ENCODE measurements at places on chromosomes 16 and 17.

- DNase-seq, result no peak
Measured at GRCh38 chr17:61353615-61354014, 46.0 kb upstream of the TBX2 start.

DNA sequence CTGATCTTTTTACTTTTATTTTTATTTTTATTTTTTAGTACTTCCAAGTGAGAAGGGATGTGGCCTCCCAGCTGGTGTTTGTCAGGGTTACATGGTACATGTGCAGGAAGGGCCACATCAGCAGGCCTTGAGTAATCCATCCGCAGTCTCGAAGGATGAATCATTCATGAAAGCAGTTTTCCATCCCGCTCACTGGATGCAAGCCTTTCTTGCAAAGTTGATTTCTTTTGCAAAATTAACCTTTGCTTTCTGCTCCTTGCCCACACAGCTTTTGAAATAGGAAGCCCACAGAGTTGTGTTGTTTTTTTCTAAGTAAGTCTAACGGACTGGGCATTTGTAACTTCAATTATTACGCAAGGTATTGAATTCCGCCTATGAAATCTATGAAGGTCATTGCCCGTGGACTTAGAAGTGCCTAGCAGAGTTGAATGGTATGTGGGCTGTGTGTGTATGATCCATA is 157.4 kb downstream of the PRKCA start:
- DNase-seq, result no peak

GRCh38 chr17:42946812-42947211 is 17.4 kb downstream of the AARSD1 start:
- no peak for DNase-seq

- DNase-seq, result no peak
Measured at GRCh38 chr17:4946312-4946976, 1.9 kb downstream of the PFN1 start.

- DNase-seq, result no peak
Measured at GRCh38 chr17:37650419-37651003, 7.3 kb upstream of the DDX52 start.

- DNase-seq, result no peak
Measured at GRCh38 chr16:57672416-57672815, 4.3 kb downstream of the ADGRG3 start.

DNA sequence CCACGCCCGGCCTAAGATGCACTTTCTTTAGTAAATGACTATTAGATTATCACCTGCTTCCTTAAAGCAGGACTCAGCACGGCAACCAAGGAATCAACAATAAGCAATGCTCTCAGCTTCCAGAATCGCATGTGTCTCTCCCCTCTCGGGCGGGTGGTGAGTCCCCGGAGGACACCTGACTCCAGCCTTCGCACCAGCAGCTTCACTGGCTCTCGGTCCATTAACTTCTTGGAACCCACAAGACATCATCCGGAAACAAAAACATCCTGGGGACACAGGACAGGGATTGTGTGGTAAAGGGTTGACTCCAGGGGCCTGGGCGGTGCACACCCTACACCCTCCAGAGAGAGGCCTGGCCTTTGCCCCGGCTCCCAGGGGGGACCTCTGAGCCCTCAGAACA is 22.7 kb downstream of the UTS2R start:
- no peak for DNase-seq

DNA sequence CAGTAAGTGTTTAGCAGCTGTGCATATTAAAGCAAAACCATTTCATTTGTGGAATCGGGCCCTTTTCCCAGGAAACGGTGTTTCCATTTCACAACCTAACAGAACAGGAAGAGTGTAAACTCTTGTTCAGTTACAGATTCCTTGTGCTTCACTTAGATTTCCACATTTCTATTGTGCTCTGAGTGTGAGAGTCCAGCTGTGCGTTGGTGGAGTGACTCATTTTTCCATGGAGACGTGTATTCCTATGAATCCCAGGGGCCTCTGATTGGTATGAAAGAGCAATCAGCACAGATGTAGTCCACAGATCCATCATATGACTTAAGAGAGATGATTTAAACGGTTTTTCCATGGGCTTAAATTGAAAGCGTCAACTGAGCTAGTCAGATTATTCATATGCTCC is 13.3 kb upstream of the CAVIN1 start:
- no peak for DNase-seq

DNA sequence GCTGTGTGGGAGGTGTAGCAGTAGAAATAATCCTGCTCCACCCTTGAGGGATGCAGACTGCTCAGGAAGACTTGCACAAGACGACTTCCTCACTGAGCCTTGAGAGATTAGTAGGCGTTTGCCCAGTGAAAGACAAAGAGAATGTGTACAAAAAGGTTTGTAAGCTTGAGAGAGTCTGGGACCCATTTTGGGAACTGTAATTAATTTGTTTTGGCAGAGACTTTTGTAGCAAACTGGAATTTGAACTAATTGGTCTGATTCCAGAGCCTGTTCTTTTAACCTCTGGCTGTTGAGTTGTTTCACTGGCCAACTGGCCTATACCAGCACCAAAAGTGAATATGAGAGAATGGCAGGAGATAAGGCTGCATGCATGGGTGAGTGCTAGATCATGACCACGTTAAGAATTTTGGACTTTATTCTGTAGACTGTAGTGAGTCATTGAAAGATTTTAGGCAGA is 75.5 kb downstream of the AATF start:
- no peak for DNase-seq

GRCh38 chr16:67486805-67487204 is 3.5 kb upstream of the AGRP start:
- no peak for DNase-seq

- DNase-seq, result no peak
Measured at GRCh38 chr16:84881702-84882521, 62.1 kb downstream of the CRISPLD2 start.

All from stimulated activated CD4-positive, alpha-beta T cell treated with anti-CD3 and anti-CD28 coated beads, Interleukin-12 subunit alpha, Interleukin-12 subunit beta, amount 100 ng/mL, for 4 hours (primary cell).